ENCODE measurements at places on chromosomes 16 and 17.

DNA sequence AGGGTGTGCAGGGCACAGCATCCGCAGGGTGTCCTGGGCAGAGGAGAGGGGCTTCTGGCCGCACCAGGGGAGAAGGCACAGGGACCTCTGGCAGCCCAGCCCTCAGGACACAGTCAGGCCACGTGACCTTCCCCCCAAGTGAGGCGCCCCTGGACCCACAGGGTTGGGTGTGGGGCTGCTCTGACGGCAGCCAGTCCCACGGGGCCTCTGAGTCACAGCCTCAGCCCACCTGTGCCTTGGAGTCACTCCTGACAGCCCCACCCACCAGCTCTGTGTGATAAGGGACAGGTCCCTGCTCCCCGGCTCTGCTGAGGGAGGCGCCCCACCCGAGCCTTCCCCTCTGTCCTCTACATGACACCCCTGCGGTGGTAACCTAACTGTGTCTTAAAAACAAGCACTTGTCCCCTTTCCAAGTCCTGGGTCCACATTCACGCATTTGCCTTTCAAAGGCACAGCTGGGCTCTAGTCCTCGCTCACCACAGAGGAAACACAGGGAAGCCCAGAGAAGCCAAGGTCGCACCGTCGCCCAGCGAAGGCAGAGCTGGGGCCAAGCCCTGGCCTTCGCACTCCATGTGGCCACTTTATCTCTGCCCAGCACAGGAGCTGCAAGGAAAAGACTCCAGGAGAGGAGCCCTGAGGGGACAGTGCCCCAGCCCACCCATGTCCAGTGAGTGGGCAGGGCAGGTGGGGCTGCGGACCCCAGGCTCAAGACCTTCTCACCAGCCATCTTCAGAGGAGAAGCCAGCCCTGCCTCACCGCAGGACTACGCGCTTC is 5.1 kb upstream of the NPTX1 start:
- no peak overlapping the region for H3K4me3 ChIP-seq
- H3K27me3 ChIP-seq, result peaks cover 70% of the 10 kb centered on the region
- H3K4me1 ChIP-seq, result peaks cover 10% of the 10 kb centered on the region
- no peak overlapping the region for H3K27ac ChIP-seq

DNA sequence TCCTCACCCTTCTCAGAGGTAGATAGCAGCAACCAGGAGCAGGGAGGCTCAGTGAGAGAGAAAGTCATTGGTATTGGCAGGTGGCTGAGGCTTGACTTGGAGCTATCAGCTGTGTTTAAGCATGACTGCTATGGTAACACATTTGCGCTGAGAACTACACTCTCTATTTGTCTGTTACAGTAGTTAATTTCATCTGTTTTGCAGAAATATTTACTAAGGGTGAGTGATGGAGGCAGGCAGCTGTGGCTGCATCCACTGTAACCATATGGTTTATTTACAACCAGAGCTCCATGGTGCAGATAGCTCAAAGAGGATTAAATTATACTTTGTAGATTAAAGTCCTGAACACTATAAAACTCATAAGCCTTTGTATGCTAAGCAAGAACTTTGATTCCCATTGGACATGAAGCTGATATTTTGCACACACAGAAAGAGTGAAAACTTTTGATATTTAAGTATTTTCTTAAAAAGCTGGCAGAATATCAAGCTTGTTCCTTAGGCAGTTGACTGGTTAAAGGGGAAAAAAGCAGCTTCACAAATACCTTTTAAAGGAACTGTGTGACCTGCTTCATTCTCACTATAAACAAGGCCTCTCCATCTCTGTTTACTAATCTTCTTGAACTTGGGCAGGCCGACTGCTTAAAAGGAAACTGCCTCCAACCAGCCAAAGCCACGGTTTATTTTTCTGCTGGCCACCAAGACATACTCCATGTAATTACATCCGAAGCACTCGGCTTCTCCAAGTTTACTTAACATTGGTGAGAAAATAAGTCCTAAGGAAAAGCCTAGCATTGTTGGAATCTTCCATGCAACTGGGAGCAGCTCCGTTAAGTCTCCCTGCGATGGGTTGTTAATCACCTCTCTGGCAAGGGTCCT is 299.8 kb upstream of the ZFHX3 start:
- ATAC-seq, result no peak
- no peaks in the 10 kb centered on the region for H3K27me3 ChIP-seq

- H3K4me3 ChIP-seq, result peak overlapping the region; percentile 82
- peaks cover 87% of the 10 kb centered on the region for H3K27me3 ChIP-seq
- no peaks in the 10 kb centered on the region for H3K36me3 ChIP-seq
- ATAC-seq, result no peak
Measured at GRCh38 chr16:86508028-86508946, 2.0 kb upstream of the FOXF1 start.

GRCh38 chr16:68823401-68824135 is 19.8 kb upstream of the TANGO6 start:
- no peaks in the 10 kb centered on the region for H3K27me3 ChIP-seq
- H3K4me1 ChIP-seq, result no peaks in the 10 kb centered on the region
- no peak overlapping the region for H3K27ac ChIP-seq
- no peak overlapping the region for H3K4me3 ChIP-seq

DNA sequence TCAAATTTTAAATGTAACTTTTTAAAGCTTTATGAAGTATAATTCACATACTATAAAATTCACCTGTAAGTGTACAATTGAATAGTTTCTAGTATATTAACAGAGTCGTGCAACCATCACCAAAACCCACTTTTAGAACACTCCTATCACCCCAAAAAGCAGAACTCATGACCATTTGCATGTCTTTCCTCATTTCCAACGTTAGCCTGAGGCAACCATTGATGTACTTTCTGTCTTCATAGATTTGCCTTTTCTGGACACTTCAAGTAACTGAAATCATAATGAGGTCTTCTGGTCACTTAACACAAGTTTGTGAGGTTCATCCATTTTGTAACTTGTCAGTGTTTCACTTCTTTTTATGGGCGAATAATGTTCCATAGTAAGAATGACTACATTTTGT is 33.2 kb downstream of the METTL16 start:
- H3K4me3 ChIP-seq, result no peak overlapping the region
- no peak for ATAC-seq
- no peaks in the 10 kb centered on the region for H3K27me3 ChIP-seq
- peaks cover 64% of the 10 kb centered on the region for H3K36me3 ChIP-seq
- H3K27ac ChIP-seq, result peak overlapping the region; percentile 22
- H3K4me1 ChIP-seq, result peaks cover 45% of the 10 kb centered on the region

GRCh38 chr16:24540602-24541210 is 1.3 kb downstream of the RBBP6 start:
- peak overlapping the region; percentile 100 for H3K27ac ChIP-seq
- peaks cover 25% of the 10 kb centered on the region for H3K36me3 ChIP-seq
- no peaks in the 10 kb centered on the region for H3K27me3 ChIP-seq
- ATAC-seq, result no peak
- H3K4me3 ChIP-seq, result peak overlapping the region; percentile 100
- H3K4me1 ChIP-seq, result peaks cover 43% of the 10 kb centered on the region

- no peak for ATAC-seq
- no peaks in the 10 kb centered on the region for H3K36me3 ChIP-seq
- H3K27me3 ChIP-seq, result no peaks in the 10 kb centered on the region
- H3K4me1 ChIP-seq, result no peaks in the 10 kb centered on the region
- no peak overlapping the region for H3K4me3 ChIP-seq
Measured at GRCh38 chr16:79468631-79469030, 131.9 kb downstream of the MAF start.

DNA sequence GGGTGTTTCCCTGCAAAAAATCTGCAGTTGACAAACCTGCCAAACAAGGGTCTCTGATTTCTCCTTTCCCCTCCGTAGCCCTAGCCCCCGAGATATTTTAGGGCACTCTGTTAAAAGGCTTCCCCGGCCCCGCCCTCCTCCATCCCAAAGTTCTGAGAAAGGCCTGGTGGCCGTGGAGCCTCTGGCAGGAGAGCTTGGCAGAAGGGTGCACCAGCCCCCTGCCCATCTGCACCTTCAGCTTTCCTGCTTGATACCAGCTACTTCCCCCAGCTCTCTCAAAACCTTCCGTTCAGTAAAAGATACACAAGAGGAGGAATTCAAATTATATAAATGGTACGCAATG is 711 bp upstream of the CANT1 start:
- H3K4me3 ChIP-seq, result peak overlapping the region; percentile 97
- peaks cover 43% of the 10 kb centered on the region for H3K4me1 ChIP-seq
- H3K27me3 ChIP-seq, result peaks cover 7% of the 10 kb centered on the region
- H3K27ac ChIP-seq, result peak overlapping the region; percentile 72

DNA sequence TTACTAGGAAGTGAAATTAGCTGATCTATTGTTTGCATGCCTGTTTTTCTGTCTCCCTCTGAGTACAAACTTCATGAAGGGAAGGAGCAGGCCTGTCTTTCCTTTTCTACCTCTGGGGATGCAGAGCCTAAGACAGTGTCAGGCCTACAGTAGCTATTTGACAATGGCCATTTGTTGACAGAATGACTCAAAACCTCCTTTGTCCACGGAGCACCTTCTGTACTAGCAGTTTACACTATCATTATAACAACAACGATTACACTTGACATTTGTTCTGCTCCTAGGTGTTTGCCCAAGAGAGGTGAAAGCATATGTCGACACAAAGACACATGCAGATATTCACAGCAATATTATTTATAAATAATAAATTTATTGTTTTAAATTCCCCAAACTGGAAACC is 132.3 kb upstream of the IRX3 start:
- no peak overlapping the region for H3K27ac ChIP-seq
- no peak for ATAC-seq
- no peak overlapping the region for H3K4me3 ChIP-seq
- no peaks in the 10 kb centered on the region for H3K27me3 ChIP-seq

DNA sequence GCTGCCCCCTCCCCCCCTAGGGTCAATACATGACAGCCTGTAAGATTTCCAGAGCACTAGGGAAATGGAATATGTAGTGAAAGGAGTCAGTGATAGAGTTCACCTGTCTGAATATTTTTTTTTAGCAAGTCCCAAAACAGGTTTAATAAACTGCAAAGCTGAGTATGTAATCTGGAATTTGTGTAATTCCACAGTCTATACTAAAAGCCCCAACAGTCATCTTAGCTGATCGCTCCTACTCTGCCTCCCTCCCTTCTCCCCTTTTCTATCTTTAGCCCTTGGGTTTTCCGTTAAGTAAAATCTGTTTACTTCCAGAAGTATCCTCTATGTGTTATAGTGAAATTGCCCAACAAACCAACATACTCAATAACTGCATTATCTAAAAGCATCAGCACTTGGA is 3.5 kb downstream of the CDH13 start:
- H3K27me3 ChIP-seq, result peaks cover 55% of the 10 kb centered on the region
- H3K36me3 ChIP-seq, result no peaks in the 10 kb centered on the region
- peaks cover 6% of the 10 kb centered on the region for H3K4me1 ChIP-seq
- H3K27ac ChIP-seq, result no peak overlapping the region

GRCh38 chr16:56909527-56909979 is 22.4 kb upstream of the HERPUD1 start:
- H3K27ac ChIP-seq, result peak overlapping the region; percentile 90
- H3K4me1 ChIP-seq, result peaks cover 53% of the 10 kb centered on the region
- H3K36me3 ChIP-seq, result peaks cover 18% of the 10 kb centered on the region
- H3K4me3 ChIP-seq, result no peak overlapping the region
- no peaks in the 10 kb centered on the region for H3K27me3 ChIP-seq
